ENCODE measurements at places on chromosomes 11 and 22.

GRCh38 chr11:33733980-33734379, 2.2 kb downstream of the CD59 start:
- DNase-seq, result no peak

- no peak for DNase-seq
These were observed 70.0 kb upstream of the FAT3 start for GRCh38 chr11:92154611-92155010.

DNA sequence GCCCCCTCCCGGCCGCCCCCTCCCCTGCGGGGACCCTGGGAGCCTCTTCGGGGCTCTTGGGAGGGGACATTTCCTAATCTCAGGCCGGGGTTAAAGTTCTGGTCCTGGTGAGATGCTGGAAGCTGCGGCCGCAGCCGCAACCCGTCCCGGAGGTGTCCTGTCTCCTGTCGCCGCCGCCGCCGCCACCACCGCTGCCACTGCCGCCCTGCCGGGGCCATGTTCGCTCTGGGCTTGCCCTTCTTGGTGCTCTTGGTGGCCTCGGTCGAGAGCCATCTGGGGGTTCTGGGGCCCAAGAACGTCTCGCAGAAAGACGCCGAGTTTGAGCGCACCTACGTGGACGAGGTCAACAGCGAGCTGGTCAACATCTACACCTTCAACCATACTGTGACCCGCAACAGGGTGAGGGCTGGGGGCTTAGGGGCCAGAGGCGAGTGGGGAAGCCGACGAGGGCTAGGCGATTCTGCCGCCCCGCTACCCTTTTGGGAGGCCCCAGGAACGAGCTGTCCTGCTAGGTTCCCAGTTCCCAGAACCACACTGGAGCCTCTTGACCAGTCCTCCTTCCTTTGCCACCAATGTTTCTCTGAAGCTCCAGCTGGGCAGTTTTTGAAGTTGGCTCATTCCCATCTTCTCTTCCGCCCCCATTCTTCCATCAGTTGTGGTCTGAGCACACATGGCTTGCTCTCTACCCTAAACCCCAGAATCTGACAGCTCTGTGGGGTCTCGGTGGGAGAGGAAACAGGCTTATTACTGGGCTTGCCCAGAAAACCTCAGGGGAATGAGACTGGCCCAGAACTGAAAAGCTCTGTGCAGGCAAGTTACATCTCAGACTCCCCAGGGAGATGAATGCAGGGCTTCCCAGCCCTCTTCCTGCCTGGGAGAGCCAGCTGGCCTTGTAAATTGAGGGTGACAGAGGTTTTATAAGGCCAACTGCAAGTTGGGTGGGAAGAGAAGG, 781 bp downstream of the SIDT2 start:
- peak; percentile 20 for DNase-seq

GRCh38 chr11:24408202-24408601, 88.7 kb upstream of the LUZP2 start:
- DNase-seq, result no peak

GRCh38 chr11:77207019-77207485, 79.0 kb downstream of the MYO7A start:
- DNase-seq, result no peak

GRCh38 chr11:56636861-56637260, 5.4 kb downstream of the OR5AP2 start:
- no peak for DNase-seq

DNA sequence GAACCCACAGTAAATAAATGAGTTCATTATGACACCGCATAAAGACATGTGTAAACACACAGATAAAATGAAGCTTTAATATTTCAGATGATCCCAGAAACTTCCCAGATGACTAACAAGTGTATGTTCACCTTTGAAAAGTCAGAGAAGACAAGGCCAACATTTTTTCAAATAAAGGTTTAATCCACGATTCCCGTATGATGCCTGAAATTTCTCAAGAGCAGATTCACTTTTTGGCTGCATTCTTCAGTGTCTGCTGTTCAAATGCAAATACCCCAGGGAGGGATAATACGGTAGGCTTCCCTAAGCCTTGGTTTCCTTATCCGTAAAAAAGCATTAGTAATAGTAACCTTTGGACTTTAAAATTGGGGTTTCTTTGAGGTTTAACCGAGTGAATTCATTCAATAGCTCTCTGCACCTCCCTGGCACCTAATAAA, 62.5 kb downstream of the SYTL2 start:
- DNase-seq, result no peak

GRCh38 chr11:74460481-74461154, 6.7 kb downstream of the KCNE3 start:
- DNase-seq, result no peak

- DNase-seq, result no peak
These were observed 628 bp downstream of the CHKB start for GRCh38 chr22:50581950-50582492.

DNA sequence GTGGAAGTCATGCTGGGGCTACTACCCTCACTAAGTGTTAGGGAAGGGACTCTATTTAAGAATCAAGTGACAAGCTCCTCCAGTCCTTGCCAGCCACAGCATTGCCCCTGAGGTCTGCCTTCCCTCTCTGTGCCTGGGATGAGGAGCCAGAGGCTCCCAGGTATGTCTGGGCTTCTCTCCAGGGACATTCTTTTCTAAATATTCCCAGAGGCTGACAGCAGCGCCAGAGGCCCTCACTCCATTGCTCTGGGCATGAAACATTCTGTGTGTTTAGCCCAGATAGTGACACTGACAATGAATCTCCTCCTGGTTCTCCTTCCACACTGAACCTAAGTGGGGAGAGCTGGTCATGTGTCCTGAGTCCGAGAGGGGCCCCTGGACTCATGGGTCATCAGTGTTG, 2.2 kb downstream of the OR51E1 start:
- no peak for DNase-seq

- peak; percentile 30 for DNase-seq
These were observed 28.5 kb downstream of the MAML2 start for GRCh38 chr11:96314326-96315020.

- DNase-seq, result no peak
These were observed 5.6 kb downstream of the SLC29A2 start for GRCh38 chr11:66365711-66366619.

DNA sequence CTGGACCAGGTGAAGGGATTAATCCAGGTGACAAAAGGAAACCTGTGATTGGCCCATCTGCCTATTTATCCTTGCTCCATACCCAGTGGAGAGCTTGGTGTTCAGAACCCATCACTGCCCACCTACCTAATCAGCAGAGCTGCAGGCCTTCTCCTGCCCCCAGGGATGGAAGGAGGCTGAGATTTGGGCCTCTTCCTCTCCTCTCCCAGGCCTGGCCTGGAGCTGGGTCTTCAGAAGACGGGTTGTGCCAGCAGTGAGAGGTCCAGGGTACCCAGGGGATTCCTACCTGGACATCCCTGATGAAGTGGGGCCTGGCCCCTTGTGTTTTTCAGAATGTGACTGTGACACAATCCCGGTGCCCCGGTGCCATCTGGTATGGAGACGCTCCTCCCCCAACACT, 80.3 kb upstream of the MYOD1 start:
- DNase-seq, result no peak

- DNase-seq, result no peak
These were observed 164.7 kb downstream of the MAML2 start for GRCh38 chr11:96178049-96178886.

DNA sequence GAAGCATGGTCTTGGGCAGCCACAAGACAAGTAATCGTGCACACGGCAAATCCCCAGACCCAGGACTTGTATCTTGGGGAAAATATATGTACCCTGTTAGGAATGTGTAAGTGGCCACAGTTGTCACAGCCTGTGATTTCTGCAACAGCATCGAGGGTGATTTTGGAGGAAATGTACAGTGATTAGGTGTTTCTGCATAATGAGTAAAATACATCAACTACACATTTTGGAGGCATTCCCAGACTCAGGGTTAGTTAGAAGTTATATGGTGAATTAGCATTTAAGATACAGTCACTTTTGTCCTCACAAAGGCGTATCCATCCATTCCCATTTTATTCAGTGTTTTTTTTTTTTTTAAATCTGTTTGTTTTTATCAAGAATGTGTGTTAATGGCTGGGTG, 28.4 kb downstream of the SUSD2 start:
- no peak for DNase-seq

DNA sequence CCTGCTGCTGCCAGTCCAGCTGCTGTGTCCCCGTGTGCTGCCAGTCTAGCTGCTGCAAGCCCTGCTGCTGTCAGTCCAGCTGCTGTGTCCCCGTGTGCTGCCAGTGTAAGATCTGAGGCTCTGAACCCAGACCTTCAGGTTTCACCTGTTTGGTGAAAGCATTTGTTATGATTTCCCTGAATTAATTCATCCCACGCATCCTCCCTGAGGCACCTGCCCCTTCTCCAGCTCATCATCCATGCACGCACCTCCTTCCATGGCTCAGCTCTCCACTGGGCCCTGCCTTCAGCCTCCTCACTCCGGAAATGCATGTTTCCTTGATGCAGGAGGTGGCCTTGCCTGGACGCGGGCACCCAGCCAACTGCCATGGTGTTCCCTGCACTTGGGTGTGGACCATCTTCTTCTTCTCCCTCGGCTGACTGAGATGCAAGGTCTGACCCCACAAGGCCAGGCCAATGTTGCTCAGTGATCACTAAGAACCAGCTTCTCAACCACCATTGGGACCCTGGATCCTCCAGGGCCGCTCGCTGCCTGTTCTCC, 788 bp downstream of the KRTAP5-10 start:
- no peak for DNase-seq

DNA sequence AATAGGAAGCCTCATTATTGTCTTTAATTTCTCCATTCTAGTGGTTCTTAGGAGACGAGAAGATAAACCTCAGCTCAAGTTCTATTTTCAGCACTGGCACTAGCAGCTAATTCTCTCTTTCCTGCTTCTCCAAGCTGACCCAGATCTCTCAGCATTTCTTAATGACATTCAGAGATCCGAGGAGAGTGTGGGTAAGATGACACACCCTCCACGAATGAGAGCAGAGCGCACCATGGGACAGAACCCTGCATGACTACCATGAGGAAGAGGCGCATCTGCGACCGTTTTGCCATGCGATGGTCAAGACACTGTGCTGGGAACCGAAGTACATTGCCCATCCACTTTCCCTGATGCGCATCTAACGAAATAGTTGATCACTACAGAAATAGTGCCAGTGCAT, 241.8 kb downstream of the LARGE1 start:
- DNase-seq, result no peak

DNA sequence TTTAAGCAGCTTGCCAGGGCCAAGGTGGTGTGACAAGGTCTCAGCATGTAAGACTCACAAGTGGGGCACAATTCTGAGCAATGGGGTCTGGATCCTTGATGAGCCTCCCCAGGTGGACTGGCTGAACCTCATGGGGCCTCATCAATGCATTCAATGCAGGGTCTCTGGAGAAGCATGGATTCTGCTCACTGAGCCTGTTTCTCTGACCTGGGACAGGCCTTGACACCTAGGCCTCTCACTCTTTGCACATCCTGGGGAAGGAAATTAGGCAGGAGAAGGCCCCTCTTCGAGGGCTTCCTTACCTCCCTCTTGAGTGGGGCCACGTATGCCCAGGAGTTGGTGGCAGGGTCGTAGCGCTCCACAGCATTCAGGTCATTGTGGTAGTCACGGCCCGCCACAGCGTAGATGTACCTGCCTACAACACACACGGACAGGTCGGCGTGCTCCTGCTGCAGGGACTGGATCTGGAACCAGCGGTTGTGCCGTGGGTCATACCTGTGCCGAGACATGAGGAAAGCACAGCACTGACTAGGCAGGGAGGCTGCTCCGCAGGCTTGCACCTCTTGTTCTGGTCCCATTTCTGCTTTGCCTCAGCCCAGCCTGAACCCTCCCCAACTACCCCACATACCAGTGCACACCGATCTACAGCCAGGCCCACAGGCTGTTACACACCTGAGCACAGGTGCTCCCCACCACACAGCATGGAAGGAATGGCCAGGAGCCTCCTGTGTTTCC, 20.0 kb upstream of the SCARF2 start:
- no peak for DNase-seq

DNA sequence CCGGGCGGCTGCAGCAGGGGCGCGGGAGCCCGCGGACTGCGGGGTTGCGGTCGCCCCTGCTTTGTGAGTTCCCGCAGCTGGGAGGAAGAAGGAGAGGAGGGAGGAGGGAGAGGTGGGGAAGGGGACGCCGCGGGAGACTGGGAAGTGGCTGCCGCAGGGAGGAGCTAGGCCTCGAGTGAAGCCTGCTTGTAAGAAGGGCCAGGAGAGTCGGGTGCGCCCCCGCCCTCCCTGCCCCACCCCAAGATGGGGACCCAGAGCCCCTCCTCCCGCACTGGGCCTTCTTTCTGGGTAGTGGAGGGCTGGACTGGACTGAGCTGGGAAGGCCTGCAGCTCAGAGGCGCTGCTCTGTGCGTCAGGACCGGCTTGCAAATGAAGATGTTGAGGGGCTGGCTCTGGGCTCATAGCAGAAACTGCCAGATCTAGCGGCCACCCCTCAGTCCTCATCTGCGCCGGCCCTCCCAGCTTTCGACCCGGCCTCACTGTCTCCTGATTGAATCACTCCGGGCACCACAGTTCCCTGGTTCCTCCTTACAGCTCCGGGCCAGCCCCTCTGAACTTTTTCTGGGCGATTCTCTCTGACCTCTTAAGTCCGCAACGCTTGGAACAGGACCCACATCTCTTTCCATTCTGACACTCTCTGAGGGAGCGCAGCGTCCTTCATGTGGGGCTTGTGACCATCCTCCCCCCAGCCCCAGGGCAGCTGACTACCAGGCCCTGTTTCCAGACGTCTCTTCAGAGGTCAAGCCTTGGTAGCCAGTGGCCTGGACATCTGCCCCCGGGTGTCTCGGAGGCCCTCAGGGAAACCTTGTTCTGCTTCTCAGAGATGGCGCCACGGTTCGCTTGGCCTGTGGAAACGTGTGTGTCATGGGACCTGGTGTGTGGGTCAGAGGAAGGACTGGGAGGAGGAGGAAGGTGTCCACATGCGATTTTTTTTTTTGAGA, 21.9 kb downstream of the SERPINH1 start:
- DNase-seq, result peak; percentile 64

DNA sequence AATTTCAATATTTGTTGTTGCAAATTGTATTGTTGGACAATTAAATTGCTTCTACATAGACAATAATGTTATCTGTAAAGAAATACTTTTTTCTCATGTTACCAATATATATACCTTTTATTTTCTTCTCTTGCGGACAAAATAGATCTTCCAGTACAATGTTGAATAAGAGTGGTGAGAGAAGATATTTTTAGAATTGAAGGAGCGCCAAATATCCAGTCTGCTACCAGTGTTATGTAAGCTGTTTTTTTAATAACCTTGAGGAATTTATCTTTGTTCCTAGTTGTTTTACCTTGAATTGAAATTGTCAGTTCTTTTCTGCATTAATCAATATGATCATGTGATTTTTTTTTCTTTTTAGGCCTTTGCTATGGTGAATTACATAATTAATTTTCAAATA, 1702.5 kb upstream of the RAG2 start:
- no peak for DNase-seq

All from MG63 (cell line).